BJ (cell line): ENCODE measurements at places on chromosomes 5 and 9.

DNA sequence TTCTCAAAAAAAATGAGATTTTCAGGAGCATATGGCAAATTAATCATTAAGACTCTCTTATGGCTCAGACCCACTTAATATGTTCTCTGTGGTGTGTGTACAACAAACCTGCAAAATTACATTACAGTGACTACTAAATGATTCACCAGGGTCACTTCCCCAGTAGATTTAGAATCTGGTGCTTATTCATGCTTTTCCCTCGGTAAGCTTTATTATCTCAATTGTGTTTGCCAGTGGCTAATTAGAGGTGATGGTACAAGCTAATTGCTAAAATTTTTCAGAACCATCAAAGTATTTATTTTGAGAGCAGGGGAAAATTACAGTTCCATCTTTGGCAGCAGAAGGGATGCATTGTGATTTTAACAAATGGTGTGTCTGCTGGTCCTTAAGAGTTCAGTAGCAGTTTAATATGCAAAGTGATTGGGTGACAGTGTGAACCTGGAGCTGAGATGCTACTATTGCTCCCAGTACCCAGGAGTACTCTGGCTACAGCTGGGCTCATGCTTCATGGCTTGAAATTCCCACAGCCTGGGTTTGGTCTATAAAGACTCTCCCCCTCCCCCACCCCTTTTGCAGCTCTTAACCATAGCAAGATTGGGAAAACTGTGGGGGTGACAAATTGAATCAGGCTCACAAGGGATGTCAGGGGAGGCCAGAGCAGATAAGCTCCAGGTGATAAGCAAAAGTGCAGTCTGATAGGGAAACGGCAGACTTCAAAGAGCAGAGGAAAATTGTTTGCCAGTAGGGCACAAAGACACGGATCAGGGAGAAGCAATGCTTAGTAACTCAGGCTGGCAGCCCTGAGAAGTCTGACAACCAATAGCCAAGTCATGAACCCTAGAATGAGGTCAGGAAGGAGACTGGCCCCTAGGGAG lies 92.8 kb upstream of the RAD23B start:
- DNase-seq, result peak; percentile 22

- no peak for DNase-seq
Measured at GRCh38 chr9:13606586-13606985, 327.1 kb upstream of the MPDZ start.

GRCh38 chr9:85534340-85534739 lies 207.4 kb downstream of the AGTPBP1 start:
- no peak for DNase-seq

DNA sequence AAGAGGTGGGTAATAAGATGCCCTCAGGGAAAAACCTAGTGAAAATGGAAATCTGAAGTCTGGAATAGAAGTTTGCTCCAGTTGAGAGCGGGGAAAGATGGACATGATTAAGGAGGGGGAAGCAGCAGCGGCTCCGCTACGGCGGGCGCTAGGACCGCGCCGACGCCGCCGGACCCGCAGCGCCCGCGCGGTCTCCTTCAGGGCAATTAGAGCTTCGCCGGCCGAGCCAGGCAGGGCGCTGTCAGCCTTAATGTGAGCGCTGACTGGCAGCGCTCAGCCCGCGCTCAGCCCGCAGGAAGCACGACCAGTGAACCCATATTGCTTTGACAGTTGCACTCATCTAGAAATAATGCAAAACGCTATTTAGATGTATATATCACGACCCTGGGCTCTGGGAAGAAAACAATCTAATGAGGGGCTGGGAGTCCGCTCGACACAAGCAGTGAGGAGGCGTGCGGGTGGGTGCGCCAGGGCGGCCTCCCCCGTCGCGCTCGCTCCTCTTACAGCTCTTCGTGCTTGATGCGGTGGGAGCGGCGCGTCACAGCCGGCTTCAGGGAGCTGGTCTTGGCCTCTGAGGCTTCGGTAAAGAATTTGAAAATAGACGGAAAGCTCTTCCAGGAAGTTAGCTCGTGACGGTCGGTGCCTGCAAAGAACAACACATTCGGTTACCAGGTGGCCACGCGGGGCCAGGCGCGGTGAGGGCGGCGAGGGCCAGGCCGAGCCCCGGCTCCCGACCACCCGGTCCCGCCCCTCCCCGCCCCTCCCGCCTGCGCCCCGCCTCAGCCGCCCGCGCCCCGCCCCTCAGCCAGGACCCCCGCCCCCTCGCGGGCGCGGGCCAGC lies 37.7 kb downstream of the NR2F1 start:
- DNase-seq, result no peak

DNA sequence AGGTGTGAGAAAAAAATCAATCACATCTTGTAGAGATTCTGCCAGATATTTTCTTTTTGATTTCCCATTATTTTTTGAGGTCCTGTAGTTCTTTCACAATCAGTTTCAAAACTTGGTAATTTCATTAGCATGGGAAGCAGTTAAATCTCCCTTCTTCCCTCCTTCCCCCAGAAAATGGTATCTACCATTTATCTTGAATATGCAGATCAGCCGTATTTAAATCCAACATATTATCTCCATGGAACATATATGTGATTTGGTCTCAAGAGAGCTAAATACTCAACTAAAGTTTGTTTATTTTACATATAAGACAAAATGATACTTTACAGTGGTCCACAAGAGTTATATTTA lies 1034.8 kb downstream of the CDH12 start:
- DNase-seq, result no peak

DNA sequence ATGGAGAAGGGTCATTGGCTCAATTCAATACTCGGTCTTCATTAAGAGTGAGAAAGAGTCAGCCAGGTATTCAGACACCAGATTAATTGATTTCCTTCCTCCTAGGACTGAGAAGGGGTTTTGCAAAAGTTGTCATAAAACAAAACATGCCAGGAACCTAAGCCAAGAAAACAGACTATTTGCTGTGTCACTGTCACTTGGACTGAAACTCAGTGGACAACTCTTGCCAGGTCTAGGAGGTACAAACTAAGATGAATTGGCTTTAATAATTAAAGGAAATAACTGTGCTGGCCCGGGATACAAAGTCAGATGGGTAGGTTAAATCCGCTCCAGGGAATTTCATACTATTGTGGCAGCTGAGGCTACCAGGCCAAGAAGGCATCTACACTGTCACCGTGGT lies 71.1 kb upstream of the TBC1D9B start:
- DNase-seq, result no peak

DNA sequence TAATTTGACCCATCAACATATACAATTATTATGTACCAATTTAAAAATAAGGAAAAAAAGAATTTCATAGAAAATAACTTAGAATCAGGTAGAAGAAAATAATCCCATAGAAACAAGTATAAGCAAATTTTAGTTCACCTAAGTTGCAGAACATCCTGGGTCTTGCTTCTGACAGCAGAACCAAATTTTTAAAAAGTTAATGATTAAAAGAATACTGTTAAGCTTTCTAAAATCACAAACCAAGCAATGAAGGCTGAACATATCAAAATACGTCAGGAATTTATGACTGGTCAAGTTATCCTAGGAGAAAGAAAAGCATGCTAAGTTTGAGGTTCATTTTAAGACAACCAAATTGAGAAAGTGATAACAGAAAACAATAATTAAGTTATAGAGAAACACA lies 650.9 kb downstream of the PTPRD start:
- DNase-seq, result no peak

- no peak for DNase-seq
Measured at GRCh38 chr5:103234239-103234975, 24.2 kb upstream of the MACIR start.

- DNase-seq, result no peak
Measured at GRCh38 chr5:124725040-124725434, 21.4 kb downstream of the ZNF608 start.

DNA sequence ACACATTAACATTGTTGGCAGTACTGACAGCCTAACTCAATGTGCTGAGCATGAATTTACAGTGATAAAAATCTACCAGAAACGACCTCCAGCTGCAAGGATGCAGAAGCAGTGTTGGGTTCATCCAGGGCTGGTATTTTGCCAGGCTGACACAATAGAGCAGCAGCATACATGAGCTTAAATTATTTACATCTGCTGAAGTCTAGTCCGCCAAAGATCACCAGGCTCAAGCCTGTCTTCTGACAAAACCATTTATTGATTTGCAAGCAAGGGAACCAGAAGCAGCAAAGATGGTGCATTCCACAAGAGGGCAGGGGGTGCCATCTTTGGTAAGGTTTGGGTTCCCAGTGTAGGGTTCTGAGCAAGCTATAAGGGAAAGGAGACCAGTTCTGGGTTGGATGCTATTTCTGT lies 8.7 kb upstream of the C5orf34 start:
- DNase-seq, result no peak

- DNase-seq, result no peak
Measured at GRCh38 chr9:129273941-129274684, 96.1 kb upstream of the IER5L start.

DNA sequence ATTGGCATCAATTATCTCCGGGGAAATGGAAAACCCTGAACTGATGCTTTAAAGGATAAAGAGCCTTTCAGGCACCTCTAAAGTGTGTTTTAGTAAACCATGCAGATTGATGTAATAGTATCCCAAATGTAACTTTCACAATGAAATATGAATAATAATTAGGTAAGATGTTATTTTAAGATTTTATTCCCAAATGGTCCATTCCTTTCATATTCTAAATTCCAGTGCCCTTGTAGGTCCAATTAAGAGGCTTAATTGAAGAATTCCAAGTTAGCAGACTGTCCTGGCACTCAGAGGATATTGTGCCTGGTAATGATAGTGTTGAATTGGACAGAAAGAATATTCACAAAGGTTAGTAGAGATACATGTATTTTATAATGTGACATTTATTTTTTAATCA lies 352.5 kb upstream of the NUDT12 start:
- DNase-seq, result no peak
